ENCODE measurements at places on chromosomes 12 and 14.
A peak's percentile ranks its signal among the peaks of the same experiment; 100 is the strongest.

DNA sequence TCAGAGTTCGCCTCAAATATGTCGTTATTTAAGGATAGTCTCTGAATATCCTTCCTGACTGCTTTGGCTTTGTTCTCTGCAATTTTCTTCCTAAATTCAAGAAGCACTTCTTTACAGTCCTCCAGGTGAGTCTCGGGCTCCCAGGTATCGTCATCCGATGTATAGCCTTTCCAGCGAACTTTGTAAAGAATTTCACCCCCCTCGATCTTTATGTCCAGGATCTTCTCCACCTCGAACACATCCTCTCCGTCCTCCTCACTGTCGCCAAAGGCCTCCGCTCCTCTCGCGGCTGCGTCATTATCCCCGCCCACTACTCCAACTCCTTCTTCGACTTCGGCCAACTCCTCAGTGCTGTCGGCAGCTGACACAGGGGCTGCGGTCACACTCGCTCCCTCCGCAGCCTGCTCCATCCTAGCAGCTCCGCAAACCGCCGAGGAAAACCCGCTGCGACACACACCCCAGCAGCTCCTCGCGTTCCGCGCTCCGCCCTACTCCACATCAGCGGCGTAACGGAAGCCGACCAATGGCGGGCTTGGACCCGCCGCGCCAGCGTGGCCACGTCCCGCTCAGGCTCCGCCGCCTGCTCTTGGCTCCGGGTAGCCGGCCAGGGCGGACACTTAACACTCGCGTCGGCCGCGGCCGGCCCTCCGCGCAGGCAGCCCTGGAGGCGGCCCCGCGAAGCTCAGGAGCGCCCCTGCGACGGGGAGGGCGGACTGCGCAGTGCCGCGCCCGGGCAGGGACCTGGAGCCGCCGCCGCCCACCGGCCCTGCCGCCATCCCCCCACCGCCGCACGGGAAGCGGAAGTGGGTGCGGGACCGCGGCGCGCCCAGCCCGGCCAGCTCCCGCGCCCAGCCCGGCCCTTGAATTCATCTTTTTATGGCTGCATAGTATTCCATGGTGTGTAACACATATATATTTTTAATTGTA, 4.1 kb downstream of the CD163L1 start:
- DNase-seq, result no peak

- DNase-seq, result no peak
These were observed 3.7 kb upstream of the METAP2 start for GRCh38 chr12:95470300-95470699.

DNA sequence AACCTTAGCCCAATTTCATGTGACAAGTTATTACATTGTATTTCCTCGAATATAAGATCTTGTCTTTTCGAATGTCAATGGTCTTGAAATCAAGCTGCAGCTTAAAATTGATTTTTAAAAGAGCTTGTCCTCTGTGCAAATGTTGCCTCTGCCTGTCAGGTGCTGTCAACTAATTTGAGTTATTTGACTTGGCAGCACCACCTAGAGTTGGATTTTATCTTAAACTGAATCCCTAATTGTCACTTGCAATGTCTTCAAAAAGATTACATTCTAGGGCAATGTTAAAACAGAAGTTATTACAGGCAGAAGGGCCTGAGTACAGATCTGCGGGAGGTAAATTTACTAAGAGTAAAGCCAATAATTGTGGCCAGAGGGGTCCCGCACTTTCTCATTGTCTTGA, 26.2 kb upstream of the TUNAR start:
- no peak for DNase-seq

- DNase-seq, result no peak
These were observed 27.5 kb downstream of the RAP1B start for GRCh38 chr12:68638171-68638570.

DNA sequence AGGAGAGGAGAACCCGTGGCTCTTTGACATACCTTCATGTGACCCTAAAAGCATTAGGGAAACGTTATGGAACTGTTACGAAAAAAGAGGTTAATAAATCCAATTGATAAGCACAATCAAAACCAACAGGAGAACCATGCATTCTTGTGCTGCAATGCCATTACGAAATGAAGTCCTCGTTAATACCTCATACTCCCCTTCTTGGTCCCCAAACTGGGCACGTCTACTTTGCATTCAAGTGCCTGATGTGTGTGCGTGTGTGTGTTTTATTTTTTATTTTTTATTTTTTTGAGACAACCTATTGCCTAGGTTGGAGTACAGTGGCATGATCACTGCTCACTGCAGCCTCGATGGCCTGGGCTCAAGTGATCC, 150.0 kb downstream of the ETV6 start:
- DNase-seq, result no peak

- DNase-seq, result peak; percentile 89
These were observed 4.2 kb upstream of the TEP1 start for GRCh38 chr14:20417250-20418186.

DNA sequence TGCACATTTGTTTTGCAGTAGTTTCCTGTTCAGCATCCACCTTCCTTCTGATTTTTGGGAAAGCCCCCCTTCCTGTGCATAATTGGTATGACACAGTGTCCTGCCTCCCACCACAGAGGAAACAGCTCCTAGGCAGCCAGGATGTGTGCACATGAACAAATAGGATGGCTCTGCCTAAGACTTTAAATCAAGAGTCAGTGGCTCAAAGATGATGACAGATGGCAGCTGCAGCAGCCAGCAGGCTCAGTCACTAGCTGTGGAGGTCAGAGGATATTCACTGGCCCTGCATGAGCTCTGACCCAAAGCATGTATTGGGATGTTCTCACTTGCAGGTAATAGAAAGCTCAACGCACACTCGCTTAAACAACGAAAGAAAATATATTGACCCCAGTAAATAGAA, 90.3 kb downstream of the KCNK10 start:
- no peak for DNase-seq

- no peak for DNase-seq
These were observed 43.3 kb upstream of the CSRP2 start for GRCh38 chr12:76921891-76922664.

DNA sequence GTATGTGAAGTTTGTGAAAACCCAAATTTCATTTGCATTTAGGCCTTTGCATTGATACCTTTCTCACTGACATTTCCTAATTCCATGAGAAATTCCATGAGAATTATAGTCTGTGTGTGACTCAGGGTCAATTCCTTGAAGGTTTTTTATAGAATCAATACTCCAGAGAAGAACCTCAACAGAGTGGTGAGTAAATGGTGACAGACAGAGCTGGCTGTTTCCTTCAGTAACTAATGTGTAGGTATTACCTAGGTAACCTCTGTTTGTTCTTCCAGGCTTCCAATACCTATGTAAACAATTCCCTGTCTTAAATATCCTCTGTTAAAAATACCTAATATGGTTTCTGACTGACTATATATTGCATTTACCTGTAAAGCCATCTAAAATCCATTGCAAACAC, 117.0 kb downstream of the TTC8 start:
- no peak for DNase-seq

GRCh38 chr14:64210216-64210615, 84.0 kb downstream of the ESR2 start:
- no peak for DNase-seq

DNA sequence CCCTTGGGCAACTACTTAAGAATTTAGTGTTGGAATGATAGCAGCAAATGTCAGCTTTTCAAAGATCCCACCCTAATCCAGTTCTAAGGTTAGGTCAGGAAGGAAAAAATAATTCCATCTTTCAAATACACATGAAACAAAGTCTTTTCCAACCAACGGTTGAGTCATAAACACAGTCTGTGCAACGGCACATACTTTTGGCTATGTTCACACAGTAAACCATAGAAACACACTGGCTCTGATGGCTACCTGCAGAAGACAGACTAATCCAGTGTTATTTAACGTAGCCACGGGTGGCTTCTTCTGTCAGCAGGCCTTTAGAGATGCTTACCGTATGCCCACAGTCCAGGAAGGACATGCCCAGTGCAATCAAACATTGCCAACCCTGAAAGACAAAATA, 35.7 kb downstream of the HIGD1C start:
- no peak for DNase-seq

- DNase-seq, result no peak
These were observed 38.8 kb downstream of the TRAFD1 start for GRCh38 chr12:112164011-112164660.

DNA sequence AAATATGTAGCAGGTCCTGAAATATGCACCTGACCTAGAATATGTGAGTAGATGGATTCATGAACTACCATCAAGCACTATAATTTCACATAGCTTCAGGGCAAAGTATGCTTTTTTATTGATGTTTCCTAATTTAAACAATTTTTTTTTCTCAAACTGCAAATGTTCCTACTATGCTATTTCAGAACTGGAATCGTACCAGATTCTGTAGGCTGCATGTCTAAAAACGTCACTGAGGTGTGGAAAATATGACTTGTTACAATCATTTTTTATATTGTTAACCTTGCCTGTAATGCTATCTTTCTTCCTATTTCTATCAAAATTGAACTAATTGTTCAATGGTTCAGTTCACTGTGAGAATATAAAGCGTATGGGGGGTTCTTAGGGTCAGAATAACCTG, 78.0 kb upstream of the RERGL start:
- DNase-seq, result no peak

DNA sequence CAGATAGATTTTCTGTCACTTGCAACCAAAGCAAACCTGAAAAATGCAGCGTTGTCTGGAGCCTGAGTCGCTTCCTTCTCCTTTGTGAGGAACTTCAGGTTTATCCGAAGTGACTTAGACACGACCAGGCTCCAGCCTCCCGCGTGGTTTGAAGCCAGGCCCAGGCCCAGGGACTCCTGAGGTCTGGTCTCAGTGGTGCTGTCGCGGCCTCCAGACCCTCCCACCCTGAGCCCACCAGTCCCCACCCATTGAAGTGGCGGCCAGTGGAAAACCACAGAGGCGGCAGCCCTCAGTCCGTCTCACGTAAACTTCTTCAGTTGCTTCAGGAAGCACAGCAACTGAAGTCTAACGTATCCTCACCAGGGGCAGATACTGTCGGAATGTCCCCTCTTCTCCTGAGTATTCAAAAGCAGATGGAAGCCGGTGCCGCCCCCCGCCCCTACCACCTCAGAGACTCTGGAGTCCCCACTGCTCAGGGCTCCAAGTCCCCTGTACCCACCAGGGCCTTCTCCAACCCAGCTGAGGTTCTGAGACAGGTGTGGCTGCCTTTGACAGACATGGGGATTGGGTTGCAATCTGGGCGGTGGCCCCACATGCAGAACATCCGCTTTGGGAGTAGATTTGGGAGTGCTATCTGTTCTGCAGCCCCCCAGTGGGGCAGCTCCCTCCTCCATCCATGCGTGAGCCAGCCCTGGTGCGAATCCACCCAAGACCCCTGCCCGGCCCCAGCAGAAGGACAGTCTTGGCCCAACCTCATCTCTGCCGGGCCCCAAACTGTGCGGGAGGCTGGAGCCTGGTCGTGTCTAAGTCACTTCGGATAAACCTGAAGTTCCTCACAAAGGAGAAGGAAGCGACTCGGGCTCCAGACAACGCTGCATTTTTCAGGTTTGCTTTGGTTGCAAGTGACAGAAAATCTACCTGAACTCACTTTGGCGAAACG, 26.6 kb upstream of the GALNT9 start:
- DNase-seq, result no peak

DNA sequence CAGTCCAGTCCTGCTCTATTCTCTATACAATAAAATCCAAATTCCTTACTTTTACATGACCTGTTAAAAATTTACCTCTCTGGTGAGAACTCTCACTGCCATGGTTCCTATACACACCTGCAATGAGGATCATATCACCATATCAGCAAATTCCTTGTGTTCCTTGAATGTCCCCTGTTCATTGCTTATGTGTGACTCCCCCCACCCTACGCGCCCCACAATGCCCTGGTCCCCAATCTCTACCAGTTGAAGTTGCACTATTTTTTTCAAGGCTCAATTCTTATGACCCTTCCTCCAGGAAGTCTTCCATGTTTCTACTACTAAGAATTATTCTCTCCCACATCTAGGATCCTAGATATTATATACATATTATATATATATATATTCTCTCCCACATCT, 82.2 kb upstream of the NEDD1 start:
- no peak for DNase-seq

DNA sequence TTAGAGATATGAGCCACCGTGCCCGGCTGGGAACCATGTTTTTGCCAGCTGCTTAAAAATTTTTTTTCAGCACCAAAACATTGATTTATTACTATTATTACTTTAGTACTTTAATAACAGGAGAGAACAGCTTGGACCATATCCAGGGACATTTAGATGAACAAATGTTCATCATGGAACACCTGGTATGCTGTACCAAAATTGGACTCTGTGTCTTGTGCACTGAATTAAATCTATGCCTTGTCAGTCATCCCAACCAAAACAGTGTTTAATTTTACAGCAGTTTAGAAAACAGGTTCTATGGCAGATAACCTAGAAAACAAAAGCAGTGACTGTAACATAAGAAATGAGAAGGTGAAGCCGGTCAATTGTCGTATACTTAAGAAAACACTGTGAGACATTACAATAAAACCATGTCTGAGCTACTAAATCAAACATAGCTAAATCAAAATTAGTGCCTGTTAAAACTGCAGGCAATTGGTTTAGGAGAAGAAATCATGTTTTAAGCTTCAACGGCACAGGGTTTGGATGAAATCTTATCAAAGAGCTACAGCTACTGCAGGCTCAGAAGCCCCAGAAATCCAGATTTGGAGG, 58.2 kb upstream of the PYGL start:
- peak; percentile 7 for DNase-seq

DNA sequence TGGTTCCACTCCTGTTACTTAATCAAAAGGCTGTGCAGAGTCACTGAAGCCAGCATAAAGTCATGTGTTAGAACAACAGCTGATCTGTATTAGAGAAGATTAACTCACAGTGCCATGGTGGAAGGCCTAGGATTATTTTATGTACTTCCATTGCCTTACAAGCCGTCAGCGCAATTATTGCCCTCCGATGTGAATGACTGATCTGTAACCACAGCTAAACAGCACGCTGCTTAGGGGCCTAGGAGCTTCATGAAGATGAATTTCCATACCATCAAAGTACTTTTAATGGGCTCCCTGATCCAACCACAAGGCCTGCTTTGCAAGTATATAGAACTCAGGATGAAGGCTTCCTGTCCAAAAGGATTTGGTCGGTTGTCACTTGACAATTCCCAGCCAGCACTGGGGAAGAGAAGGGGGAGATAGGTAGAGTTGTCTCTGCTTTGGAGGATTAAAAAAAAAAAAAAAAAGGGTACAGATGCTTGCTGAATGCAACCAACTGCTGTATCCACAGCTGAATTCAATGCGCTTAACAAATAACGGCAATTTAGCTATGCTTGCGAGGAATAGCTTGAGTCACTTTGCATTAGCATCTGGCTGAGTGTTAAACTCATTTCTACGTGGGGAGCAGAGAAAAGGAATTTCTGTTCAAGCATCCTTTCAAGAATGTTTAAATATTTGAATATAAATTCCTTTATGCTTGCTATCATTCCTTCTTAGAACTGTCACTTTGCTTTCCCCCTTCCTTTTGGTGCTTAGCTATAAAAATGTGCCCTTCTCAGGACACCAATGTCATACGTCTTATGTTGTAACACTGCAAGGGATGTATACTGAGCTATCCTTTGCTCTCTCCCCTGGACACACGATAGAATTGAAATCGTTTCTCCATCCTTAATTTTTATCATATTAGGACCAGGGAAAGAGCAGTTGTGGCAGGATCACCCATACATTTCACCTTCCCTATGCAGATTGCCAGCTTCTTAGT, 387.8 kb downstream of the SOX5 start:
- no peak for DNase-seq

GRCh38 chr12:47776471-47777143, 3.6 kb downstream of the SLC48A1 start:
- no peak for DNase-seq

- DNase-seq, result no peak
These were observed 122.1 kb downstream of the STXBP6 start for GRCh38 chr14:24927809-24928208.
